ENCODE measurements at places on chromosomes 1 and 21.

GRCh38 chr1:183285746-183286145 is 99.7 kb downstream of the LAMC2 start:
- DNase-seq: no peak

DNA sequence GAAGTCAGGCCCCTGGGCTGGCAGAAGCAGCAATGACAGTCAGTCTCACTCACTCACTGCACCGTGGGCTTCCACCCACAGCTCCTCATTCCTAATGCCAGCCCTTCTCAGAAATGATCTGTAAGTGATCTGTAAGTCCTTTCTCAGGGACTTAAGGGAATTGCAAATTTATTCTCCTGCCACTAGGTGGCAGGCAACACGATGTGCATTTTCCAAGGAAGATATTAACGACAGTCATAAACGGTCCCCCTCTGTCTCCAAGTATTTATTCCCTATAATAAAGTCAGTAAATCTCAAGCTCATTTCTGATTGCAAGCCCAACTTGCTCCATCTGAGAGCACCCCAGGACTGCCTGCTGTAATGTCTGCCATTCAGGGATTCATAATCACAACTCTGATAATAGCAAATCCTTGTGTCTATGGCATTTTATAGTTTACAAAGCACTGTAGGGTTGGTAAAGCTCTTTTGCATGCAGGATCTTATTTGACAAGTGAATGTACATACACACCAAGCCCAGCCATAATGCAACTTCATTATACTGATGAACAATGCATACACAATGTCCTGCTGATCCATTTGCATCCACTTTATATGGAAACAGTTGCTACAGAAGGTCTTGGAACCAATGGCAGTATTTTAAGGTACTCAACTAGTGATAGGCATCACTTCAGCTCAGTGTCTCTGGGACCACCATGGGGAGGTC is 380.5 kb upstream of the CAMK1G start:
- peak; percentile 22 for DNase-seq

DNA sequence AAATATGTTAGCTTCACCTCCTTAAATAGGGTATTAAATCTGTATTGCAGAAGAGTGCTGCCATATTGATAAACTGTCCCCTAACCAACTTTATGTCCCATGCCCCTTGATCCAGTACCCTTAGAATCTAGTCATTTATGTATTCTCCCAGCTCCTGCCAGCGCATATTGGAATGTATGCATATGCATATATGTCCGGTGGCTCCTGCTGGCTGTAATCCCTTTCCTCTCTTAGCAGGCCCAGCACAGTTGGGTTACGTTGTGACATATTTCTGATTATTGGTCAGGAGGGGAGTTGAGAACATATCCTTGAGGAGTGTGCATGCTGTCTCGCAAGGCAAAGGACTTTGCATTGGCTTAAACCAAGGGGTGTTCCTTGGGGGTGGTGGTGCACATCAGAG is 29.2 kb upstream of the CREG1 start:
- DNase-seq: no peak

GRCh38 chr1:59409549-59409948 is 112.7 kb downstream of the FGGY start:
- DNase-seq: no peak

DNA sequence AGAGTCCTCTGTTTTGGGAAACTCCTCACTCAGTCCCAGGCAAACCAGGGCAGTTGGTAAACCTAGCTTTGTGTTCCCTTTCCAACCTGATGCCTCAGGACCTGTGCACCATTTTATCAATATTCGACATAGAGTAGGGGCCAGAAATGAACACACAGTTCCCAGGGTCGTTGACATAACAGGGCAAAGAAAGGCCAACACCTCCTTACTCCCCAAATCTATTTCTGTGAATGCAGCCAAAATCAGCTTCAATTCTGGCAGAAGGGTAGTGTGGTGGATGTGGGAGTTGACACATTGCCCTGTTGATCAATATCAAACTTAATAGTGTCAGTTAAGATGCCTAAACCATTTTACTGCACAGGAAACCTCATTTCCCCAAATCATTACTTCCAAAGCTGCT is 104.6 kb upstream of the SPATA6 start:
- no peak for DNase-seq

DNA sequence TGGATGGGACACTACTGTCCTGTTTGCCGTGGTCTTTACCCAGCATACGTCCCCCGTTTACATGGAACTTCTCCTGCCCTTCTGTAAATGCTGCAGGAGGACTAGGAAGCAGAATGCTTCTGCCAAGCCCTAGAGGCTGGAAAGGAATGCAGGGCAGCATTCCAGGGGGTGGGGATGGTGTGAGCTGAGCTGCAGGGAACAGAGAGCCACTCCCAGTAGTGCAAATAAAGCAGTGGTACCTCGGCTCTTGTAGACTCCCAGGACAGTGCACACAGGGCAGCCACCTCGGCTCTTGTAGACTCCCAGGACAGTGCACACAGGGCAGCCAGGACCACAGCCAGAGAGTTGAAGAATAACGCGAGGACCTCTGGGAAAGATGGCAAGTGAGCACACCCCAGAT is 35.4 kb downstream of the PTPRU start:
- no peak for DNase-seq

- no peak for DNase-seq
Observed at GRCh38 chr1:204756811-204757210, 71.3 kb upstream of the LRRN2 start.

DNA sequence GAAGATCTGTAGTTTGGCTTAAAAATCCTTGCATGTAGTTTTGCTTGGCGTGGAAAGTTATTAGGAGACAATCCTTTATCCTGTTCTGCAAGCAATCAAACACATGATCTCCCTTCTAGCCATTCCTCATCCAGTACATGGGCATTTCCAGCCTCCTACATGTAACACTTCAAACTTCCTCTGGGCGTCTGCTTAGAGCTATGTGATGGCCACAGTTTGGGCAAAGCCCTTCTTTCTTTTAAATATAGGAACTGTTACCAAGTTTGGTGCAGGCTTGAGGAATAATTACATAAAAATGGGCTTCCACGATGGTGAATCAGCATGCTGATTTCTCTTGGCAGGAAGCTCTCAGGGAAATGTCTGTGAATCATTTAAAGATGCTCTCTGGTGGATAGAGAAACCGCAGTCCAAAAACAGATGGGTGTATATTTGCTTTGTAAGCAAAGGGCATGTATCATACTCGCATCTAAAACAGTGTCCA is 176.9 kb upstream of the FMN2 start:
- DNase-seq: no peak

DNA sequence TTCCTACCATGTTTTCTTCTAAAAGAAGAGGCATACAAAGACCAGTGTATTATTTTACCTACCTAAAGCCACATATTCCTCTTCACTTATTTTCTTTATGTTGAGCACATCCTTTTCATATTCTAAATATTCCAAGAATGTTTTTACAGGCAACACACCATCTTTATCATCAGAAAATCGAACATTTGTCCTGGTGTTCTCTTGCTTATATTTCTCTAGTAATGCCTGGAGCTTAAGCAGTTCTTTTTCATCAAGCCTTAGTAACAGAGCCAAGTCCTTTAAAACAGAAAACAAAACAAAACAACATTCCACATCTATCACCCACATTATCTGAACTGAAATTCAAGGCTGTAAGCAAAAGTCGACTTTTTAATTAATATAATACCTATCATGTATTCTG is 88.7 kb downstream of the IARS2 start:
- no peak for DNase-seq

GRCh38 chr1:8133657-8134430 is 107.7 kb upstream of the ERRFI1 start:
- DNase-seq: no peak

DNA sequence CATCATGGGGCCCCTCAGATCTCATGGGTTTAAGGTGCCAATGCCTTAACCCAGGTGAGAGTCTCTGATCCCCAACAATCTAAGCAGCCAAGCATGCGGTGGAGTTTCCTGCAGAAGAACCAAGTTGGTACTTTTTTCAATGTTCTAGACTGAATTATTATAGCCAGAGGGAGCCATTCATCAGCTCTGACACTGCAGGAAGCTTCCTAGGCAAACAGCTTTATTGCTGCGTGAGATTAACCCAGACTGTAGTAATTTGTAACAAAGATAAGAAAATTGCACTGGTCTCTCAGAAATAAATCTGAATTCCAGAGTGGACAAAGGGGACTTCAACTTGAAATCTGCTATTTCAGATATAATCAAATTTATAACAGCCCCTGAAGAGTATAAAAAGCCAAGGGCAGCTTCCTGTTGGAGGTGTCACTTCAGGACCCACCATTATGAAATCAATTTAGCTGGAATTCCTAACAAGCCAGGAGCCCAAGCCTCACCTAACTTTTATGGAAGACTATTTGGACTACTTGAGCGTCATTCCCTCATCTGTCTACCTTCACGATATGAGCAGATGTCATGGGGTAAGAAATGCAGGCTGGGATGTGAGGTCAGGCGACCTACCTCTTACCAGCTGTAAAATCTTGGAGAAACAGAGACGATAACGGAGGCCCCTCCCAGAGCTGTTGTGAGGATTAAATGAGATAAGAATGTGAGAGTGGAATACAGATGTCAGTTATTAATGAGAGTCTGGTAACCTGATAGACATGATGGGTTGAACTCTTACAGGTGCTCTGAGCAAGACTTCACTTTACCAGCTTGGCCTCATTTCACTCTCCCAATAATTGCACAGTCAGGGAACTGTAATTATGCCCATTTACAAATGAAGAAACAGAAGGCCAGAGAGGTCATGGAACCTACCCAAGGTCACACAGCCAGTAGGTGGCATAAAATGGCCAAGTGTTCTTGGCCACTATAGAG is 135.1 kb downstream of the RRAGC start:
- no peak for DNase-seq

GRCh38 chr21:17989780-17990179 is 170.6 kb upstream of the C21orf91 start:
- no peak for DNase-seq

DNA sequence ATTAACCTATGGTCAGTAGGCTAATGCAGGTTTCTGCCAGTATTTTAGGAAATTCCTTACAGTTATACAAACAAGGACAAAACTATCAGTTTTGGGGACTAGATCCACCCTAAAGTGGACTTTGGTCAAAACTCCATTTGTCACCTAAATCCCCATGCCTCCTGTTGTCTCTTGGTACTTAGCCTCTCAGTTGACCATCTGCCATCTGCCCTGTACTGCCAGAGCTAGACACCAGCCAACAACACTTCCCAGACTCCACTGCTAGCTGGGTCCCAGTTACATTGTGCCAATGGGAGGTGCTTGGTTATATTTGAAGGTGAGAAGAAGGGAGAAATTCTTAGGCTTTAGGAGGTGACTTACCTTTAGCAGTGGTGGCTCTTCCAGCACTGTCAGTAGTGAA is 17.0 kb upstream of the BSDC1 start:
- no peak for DNase-seq

DNA sequence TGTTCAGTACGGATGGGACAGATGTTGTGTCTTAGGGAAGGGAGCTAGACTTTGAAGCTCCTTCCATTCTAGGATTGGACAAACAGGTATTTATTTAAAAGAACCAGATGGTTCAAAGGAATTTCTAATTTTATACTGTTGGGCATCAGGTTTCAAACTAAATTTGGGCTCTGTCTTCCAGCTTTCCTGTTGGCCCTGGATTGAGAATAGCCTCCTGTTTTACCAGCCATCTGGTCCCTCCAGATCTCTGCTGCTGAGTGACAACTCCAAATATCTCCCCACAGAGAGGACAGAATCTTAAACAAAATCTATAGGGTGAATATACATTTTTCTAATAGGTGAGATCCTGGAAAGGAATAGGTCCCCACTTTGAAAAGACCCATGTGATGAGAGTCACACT is 52.5 kb upstream of the CNIH3 start:
- no peak for DNase-seq

DNA sequence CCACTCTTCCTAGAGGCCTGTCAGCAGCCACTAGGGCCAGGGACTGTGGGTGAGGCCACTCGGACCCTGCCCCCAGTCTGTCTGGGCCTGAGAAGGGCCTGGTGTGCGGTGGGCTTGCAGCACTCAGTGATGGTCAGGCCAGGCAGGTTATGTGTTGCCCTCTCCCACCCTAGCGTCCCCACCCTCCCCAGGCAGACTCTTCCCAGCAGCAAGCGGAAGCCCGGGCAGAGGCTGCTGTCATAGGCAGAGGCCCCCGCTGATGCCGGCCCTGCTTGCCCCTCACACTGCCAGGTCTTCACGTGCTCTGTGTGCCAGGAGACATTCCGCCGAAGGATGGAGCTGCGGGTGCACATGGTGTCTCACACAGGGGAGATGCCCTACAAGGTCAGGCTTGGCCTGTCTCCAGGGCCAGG is 6.6 kb downstream of the ZBTB48 start:
- no peak for DNase-seq

DNA sequence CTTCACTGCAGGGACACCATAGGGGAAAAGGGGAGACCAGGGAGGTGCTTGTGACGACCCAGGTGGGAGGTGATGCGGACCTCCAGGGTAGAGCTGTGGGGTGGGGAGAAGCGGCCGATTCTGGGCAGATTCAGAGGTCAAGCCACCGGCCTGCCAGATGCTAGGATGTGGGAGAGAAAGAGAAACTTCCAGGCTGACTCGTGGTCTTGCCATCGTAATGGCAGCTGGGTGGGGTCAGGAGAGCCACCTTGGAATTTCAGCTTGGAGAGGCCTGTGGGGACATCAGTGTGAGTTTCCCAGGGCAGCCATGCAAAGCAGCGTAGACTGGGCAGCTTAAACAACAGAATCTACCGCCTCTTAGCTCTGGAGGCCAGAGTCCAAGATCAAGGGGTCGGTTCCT is 258.0 kb upstream of the VAMP3 start:
- DNase-seq: no peak

DNA sequence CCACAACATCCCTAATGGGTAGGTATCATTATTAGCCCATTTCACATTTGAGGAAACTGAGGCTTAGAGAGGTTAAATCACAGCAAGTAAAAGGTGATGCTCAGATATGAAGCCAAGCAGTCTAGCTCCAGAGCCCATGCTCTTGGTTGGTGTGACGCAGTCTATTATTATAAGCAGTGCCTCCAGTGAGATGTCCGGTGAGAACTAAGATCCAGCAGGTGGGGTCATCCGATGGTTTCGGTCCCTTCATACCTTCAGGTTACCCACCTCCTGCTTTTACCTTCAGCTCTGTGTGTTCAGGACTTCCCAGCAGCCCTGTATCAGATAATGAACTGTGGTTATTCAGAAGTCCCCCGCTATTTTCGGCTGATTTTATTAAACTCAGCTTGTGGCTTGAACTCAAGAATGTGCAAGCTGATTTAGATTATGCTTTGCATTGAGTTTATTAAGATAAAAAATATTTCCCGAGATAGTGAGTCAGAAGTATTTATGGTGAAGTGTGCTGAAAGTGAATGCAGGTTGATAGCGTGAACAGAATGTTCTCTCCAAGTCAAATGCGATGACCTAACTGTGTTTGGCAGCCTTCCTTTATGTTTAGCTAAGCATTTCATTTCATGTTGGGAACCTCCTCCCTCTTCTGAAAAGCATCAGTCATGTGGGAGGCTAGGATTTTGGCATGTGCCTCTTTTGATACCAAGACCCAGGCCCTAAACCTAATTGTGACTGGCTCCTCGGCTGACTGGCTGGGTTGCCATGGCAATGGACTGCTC is 160.9 kb upstream of the UBE2U start:
- DNase-seq: no peak
